ENCODE measurements at places on chromosomes 3 and 15.

- DNase-seq: no peak
Measured at GRCh38 chr3:183260167-183260904, 7.3 kb downstream of the B3GNT5 start.

DNA sequence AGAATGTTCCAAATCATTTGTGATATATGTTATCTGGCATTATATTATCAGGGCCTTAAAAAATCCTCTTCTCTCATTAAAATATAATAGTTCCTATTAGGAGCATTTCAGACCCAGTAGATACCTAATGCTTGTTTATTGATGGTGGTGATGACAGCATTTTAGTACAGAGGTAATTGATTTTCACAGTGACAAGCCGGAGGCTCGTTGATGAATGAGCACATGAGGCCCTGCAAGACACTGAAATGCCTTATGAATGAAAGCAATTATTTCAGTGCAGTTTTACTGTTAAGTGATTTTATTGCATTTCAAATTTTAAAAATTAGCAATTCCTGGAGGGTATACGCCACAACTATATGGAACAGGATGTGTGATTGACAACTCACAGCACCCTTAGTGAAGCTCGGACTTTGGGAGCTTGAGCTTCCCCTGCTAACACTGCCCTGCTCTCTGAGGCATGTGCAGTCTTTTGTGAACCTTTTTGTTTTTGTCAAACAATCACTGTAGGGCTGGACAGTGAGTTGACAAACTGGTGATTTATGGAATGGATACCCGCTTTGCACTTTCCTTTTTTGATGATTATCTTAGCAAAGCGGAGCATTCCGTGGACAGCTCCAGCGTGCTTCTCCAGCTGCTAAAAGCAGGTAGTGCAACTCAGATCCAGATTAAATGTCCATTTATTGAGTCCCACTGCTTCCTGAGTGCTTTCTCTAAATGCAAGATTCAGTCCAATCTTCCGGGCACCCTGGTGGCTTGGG lies 187.0 kb upstream of the ATP10A start:
- no peak for DNase-seq

DNA sequence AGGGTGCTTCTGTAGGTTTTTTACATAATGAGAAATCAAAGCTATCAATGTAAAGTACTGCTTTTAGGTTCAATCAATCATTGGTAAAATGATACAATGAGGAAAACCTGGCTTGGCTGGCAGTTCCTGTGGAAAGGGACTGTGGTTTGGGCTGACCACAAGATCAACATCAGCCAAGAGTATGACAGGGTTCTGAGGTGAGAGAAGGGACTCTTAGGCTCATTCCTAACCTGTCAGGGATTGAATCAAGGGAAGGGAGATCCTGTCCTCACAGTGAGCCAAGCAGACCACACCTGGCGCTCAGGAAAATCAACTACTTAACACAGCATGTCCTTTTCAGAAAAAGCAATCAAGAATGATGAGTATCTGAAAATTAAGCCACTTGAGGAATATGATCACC lies 111.1 kb downstream of the MAGI1 start:
- no peak for DNase-seq

GRCh38 chr3:131914090-131914691 lies 120.6 kb downstream of the CPNE4 start:
- DNase-seq: no peak

DNA sequence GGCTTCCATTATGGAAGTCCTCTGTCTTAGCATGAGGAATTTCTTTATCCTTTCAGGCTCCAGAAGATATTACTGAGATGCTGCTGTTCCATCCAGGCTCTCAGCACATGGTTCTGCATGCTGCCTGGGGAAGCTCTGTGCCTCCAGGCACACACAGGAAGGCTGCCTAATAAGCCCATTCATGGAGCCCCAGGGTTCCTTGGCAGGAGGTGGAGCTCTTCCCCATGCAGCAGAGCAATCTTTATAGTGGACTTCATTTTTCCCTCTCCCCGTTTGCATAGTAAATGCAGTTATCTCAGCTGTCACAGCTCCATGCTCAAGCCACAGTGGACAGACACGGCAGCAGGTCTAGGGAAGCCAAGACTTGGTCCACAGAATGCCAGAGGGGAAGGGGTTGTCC lies 57.6 kb downstream of the BOC start:
- DNase-seq: no peak

- no peak for DNase-seq
Measured at GRCh38 chr3:32991781-32992180, 40.3 kb downstream of the CCR4 start.

DNA sequence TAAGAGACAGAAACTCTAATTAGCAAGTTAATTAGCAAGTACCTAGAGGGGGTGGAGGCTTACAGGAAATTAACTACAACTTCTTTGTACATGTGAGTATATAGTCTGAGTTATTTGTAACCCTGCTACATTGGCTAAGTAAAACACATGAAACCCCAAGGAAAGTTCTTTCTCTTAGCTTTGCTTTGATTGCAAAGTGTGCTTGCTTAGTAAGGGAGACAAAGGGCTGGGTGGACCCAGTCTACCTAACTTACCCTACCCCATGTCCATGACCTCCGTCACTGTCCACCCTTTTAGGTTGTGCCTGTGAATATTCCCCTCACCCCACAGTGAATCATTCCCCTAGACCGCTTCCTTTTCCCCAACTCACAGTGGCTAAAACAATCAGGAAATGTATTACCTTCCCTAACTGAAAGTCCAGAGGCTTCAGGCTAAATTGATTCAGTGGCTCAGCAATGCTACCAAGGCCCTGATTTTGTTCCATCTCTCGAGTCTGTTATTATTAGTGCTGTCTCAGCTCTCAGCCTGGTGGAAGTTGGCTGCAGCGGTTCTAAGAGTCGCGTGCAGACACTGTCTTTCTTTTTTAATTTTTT lies 31.1 kb upstream of the RYR3 start:
- no peak for DNase-seq

- DNase-seq: no peak
Measured at GRCh38 chr3:145671121-145671520, 489.9 kb downstream of the PLOD2 start.

- DNase-seq: no peak
Measured at GRCh38 chr3:10274601-10275000, 18.1 kb downstream of the GHRL start.
